ENCODE measurements at places on chromosomes 4 and X.

DNA sequence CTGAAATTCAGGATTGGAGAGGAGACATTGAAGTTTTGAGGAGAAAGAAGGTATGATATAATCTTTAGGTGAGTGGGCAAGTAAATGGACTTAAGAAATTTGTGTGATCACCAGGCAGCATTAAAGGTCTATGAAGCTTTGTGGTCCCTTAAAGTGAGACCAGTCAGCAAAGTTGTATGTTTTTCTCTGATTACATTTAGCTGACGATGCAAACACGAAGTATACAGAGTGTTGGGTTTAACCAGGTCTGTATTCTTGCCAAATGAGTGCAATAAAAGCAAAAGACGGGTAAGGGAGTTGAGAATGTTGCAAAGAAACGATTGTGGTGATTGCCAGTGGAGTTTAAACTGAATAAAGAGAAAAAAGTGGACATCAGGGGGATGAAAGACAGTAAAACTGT, 11.6 kb upstream of the YIPF6 start:
- no peak for DNase-seq

DNA sequence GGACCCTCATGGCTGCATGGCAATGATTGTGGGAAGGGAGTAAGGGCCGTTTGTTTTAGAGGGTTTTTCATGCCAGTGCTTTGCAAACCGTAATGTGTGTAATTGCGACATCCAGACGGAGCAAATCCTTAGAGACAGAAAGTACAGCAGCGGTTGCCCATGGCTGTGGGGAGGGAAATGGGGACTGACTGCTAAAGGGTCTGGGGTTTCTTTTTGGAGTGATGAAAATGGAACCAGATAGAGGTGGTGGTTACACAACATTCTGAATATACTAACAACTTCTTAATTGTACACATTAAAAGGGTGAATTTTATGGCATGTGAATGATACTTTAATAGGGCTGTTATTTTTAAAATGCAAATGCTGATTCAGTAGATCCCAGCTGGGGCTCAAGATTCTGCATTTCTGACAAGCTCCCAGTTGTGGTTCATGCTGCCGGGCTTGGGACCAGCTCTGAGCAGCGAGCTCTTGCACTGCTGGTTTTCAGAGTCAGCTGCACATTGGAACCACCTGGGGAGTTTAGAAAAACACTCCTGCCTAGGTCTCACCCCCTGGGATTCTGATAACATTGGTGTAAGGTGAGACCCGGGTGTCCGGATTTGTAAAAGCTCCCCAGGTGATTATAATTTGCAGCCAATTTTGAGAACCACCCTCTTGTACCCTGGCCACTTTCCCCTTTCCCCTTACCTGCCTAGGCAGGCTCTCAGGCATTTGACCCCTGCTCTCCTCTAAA, 47.7 kb downstream of the PRPS1 start:
- DNase-seq, result peak; percentile 32

GRCh38 chrX:43019021-43019420, 241.1 kb upstream of the PPP1R2C start:
- DNase-seq, result no peak

GRCh38 chr4:75708218-75708691, 16.1 kb upstream of the USO1 start:
- DNase-seq, result no peak

DNA sequence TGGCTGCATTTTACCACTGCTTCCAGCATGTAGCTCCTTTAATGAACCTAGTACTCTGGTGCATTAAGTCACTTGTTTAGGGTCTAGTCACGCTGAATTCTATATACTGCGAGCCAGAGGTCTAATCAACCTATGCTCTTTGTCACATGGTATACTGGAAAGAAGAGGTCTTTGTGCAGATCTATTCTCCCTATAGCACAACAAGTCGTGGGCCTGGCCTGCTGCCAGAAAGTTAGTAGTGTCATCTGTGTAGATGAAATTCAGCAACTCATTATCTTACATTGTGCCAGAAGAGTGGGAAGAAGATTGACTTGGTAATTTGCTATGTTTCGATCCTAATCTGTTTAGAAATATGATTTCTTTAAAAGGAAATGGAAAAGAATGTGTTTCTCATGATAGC, 80.8 kb downstream of the AWAT2 start:
- peak; percentile 27 for DNase-seq

DNA sequence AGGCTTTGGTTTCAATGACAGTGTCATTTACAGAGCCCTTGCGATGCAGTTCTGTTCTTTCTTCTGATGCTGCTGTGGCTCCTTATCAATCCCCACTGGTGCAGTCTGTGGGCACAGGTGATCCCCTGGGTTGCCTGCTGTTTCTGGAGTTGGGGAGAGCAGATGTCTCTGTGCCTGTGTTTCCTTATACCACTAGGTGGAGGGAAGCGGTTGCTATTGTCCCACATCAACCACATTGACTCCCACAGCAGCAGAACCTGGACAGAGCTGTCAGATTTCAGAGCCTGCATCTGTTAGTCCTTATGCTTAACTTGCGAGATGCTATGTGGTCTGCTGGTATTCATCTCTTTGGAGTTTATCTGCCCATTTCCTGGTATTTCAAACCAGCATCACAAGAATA, 57.7 kb downstream of the NEIL3 start:
- no peak for DNase-seq

DNA sequence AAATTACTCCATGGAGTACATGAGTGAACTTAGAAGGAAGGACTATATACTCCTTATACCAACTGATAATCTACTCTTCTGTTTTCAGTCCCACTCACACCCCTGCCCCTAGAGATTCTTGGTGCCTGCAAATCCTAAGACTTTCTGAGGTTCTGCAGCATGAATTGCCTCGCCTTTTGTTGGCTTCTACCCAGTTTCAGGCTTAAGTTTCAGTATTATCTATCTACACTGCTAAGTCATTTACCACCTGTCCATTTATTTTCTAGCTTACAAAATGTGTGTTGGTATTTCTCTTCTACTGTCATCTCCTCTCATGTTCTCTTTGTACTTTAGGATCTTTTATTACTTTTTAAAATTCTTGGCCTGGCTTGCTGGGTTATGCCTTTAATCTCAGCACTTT, 94.4 kb upstream of the AMOT start:
- no peak for DNase-seq

GRCh38 chr4:131098976-131099375, 2003.0 kb downstream of the C4orf33 start:
- DNase-seq, result no peak

- no peak for DNase-seq
Observed at GRCh38 chr4:104488151-104488550, 6.5 kb downstream of the CXXC4 start.

GRCh38 chr4:27198971-27199370, 338.3 kb downstream of the STIM2 start:
- no peak for DNase-seq

GRCh38 chr4:25454476-25454875, 77.4 kb downstream of the ANAPC4 start:
- no peak for DNase-seq

DNA sequence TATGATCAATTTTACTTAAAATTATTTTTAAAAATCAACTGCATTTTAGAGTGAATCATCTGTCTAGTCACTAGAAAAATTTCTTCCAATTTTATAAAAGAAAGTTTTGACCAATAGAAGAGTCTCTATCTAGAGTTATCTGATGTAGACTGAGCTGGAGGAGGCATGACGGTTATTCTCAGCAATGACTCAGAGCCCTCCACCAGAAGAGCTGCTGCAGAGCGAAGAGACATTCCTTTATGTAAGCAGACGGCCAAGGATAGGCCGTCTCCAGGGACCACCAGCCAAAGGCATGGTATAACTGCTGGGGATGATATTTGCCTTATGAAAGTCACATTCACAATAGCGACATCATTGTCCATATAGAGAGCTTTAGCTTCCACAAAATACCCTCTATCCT, 23.0 kb downstream of the LDB2 start:
- peak; percentile 45 for DNase-seq

GRCh38 chrX:25754399-25754798, 383.7 kb upstream of the MAGEB18 start:
- no peak for DNase-seq

- no peak for DNase-seq
Observed at GRCh38 chrX:153611298-153612095, 12.6 kb upstream of the CCNQ start.

- DNase-seq, result no peak
Observed at GRCh38 chr4:162837241-162837640, 329.4 kb downstream of the NAF1 start.

DNA sequence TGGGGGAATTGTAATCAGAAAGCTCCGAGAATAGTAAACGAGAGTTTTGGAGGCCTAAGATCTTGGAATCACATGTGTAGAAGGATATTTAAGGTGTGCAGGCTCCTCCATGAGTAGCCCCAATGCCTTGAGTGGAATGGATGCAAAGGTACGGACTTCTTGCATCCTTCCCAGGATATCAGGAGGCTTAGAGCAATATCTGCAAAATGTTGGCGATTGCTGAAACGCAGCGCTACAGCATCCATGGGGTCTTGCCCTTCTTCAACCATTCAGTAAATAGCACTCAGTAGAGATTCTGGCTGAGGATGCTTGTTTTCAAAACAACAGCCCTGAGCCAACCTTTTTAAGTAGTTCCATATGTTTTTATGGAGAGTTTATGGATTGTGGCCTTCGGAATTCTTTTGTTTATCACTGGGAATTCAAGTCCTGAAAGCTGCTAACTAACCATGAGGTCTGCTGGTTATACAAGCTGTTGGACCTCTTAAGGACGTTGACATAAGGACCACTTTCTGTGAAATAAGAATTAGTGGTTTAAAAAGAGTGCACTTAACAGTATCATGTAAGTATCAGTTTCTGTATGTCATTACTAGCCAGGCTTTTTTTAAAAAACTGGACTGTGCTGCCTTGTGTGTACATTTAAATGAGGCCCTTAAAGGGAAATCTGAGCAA, 228.8 kb upstream of the PGRMC2 start:
- DNase-seq, result no peak

GRCh38 chrX:150880808-150881165, 17.7 kb downstream of the CD99L2 start:
- no peak for DNase-seq

DNA sequence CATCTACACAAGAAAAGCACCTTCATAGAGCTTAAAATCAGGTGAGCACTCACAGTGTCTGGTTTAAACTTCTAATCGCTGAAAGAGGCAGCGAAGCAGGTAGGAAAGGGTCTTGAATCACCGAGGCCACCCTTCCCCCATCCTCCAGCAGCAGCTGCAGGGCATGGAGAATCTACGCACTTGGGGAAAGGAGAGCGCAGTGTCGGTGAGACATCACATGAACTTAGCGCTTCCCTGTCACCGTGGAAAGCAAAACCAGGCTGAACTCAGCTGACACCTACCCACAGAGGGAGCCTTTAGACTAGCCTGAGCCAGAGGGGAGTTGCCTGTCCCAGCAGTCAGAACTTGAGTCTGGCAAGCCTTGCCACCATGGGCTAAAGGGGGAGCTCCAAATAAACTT, 197.2 kb upstream of the ZFP42 start:
- DNase-seq, result no peak

- DNase-seq, result no peak
Observed at GRCh38 chr4:128716338-128716737, 93.2 kb upstream of the JADE1 start.

GRCh38 chr4:74615411-74615810, 170.5 kb downstream of the AREG start:
- no peak for DNase-seq

DNA sequence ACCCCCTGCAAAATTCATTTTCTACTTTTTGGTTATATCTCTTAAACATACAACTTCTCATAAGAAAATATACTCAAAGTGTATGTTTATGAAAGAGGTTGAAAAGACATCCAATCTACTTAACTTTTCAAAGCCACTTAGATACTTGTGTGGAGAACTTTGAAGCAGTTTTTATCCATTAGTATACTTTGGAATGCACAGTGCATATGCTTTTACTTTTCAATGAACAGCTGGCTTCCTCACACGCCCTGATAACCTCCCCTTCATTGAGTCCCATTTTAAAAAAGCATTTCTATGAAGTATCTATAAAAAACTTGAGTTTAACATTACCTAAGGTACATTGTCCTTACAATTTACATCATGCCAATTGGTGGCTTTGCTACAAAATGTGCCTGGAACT, 73.8 kb downstream of the VEGFC start:
- no peak for DNase-seq

GRCh38 chr4:154719087-154719486, 24.7 kb upstream of the LRAT start:
- DNase-seq, result no peak

DNA sequence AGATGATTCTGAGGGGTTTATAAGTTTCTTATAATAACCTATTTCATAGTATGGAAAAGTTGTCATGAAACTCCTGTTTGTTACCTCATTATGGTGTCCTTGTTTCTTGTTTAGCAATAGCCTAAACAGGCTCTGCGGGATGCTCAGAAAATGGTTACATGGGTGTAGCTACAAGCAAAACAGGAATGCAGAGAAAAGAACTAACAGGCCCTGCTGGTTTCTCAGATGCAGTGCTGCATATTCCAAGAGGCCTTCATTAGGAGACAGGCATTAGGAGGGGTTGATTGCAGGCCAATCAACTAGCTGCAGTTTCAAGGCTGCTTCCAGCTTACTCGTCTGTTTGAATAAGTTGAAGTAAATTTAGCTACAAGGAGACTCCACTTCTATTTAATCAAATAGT, 37.6 kb upstream of the HPGD start:
- no peak for DNase-seq

- no peak for DNase-seq
Observed at GRCh38 chrX:45952030-45952429, 593.2 kb downstream of the ZNF674 start.

GRCh38 chr4:94375364-94375763, 32.7 kb upstream of the HPGDS start:
- DNase-seq, result no peak

DNA sequence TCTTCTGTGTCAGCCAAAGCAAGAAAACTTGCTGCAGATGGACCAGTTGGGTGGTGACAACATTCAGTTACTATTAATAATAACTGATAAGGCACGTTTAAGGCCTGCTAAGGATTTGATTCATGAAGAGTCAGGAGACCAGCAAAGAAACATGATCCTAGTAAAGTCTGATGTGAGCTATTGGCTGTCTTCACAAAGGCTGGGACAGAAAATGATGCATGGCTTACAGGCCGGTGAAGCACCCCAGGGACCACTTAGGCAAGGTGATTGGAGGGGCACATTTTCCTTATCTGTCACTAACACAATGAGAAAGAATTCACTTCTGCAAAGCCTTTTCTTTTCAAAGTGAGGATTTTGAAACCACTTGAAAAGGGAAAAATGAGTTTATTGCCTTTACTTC, 65.4 kb upstream of the TRPC3 start:
- DNase-seq, result no peak

GRCh38 chr4:70192895-70193294, 2.6 kb upstream of the ODAM start:
- no peak for DNase-seq

DNA sequence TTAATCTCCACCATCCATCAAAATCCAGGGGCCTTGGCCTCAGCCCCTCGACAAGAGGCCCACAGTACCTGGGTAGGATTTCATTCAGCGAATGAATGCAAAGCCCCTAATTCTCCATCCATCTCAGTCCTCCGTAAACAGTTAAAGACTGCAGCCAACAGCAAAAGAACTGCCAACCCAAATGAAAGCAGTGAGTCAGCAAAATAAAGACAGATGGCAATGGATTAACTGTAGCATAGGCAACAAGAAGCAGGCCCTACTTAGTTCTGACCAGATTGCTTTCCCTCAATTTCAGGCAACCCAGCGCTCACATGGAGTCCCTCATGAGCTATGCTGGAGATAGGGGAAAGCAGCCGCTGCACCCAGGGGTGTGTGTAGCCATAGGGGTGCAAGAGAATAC, 21.4 kb downstream of the PLAC1 start:
- DNase-seq, result no peak
